ENCODE measurements at places on chromosomes 6 and 20.

GRCh38 chr6:118825661-118826060 is 68.3 kb upstream of the ASF1A start:
- no peak for DNase-seq

DNA sequence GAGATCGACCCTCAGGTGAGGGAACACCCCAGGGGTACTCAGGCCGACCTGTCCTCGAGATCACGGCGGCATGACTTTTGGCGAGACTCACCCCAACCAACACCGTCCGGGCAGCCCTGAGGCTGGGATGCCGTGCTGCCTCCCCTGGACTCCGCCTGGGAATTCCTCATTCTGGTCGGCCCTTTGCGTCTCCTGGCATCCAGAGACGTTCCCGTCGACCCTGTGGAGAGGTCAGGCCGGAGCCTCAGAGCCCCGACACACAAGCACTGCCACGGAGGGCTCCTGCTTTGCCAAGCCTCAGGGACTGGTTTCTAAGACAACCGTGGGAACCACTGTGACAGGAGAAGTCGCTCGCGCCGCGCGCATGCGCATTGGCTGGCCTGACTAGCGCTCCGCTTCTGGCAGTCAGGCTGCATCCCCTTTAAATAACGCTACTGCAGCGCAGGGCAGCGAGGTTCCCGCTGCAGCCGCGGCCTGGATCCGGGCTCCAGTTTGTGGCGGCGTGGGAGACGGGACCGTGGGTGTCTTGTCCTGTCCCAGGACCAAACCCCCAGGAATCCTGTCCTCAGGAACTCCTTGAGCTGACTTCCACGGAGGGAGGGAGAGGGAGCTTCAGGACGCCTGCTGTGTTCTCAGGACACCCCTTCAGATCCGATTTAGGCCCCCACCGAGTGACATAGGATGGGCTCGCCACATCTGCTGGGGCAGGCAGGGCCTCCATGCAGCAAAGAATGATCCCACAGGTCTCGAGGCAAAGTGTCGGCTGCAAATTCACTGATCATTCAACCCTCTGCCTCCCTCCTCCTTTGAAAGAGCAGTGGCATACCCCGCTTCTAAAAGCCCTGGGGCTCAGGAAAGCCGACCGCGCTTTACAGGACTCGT is 163.2 kb upstream of the ZNF337 start:
- DNase-seq = peak; percentile 81

DNA sequence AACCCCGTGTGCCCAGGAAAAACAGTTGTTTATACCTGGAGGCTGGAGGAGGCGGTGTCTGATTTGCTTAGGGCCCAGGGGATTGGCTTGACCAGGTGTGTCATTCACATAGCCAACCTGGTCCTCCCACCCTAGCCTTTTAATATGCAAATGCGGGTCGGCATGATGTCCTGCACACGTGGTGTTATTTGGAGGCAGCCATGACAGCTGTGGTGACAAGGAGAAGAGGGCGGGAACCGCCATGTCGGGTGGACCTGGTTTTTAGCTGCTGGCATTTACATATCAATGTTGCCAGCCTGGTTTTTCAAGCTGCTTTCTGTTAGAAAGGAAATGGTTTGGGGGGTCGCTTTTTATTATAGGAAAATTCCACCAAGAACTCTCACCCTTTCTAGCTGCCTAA is 291.4 kb upstream of the QKI start:
- DNase-seq = no peak

- DNase-seq = no peak
These were observed 192.3 kb downstream of the C6orf118 start for GRCh38 chr6:165117121-165117520.

GRCh38 chr20:17463711-17464110 is 67.5 kb downstream of the BFSP1 start:
- no peak for DNase-seq

GRCh38 chr6:788058-788457 is 95.1 kb upstream of the EXOC2 start:
- DNase-seq = no peak

DNA sequence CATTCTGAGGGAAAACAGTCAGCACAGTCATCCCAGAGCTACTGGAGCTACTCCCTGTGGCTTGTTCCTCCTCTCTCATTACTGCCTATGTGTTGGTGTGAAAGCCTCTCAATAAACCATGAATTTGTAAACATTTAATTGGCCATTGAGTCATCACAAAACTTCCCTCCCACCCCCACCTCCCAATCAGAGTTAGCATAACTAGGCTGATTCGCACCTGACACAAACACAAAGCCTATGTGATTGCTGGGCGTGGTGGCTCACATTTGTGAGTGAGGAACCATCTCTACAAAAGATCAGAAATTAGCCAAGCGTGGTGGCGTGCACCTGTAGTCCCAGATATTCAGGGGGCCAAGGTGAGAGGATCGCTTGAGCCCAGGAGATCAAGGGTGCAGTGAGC is 17.1 kb upstream of the SNTA1 start:
- DNase-seq = no peak

DNA sequence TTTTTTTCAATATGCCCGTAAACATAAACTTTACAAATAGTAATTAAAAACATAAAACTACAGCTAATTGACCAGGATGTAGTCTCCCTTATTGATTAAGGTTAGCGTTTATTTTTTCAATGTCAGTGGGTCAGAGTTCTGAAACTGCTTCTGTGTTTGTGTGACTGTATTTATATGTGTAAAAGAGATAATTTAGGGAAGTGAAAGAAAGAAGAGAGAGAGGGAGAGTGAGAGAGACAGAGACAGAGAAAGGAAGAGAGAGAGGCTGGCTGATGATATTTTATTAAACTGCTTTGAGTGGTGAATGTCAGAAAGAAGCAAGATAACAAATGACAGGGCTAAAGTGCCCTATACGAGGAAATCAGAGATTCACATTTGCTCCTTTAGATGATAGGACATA is 266.1 kb upstream of the PTCHD4 start:
- DNase-seq = no peak

DNA sequence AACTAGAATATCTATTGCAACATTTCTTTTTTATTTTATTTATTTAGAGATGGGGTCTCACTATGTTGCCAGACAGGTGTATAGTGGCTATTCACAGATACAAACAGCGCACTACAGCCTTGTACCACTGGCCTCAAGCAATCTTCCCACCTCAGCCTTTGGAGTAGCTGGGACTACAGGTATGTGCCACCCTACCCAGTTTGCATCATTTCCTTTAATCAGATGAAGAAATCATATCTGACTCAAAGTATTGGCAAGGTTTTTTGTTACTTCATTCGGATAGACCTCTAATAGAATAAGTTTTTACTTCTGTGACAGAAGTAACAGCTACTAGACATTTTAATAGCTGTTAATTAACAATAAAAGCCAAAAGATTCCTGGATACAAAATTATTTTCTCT is 153.9 kb downstream of the CDK19 start:
- no peak for DNase-seq

All from stimulated activated effector memory CD8-positive, alpha-beta T cell treated with anti-CD3 and anti-CD28 coated beads, Interleukin-12 subunit alpha, Interleukin-12 subunit beta, amount 100 ng/mL, for 72 hours (primary cell).